ENCODE measurements at places on chromosomes 11 and 22.

GRCh38 chr11:6674862-6675261 is 8.3 kb downstream of the MRPL17 start:
- peaks cover 8% of the 10 kb centered on the region for H3K36me3 ChIP-seq
- no peak for DNase-seq
- H3K4me1 ChIP-seq: peaks cover 45% of the 10 kb centered on the region
- no peak overlapping the region for H3K4me3 ChIP-seq

GRCh38 chr22:24325105-24325757 is 54.6 kb downstream of the SPECC1L start:
- H3K36me3 ChIP-seq: peaks cover 44% of the 10 kb centered on the region
- H3K27ac ChIP-seq: no peak overlapping the region
- peaks cover 22% of the 10 kb centered on the region for H3K4me1 ChIP-seq
- DNase-seq: no peak

GRCh38 chr22:25007444-25008106 is 55.1 kb downstream of the KIAA1671 start:
- no peaks in the 10 kb centered on the region for H3K36me3 ChIP-seq
- no peaks in the 10 kb centered on the region for H3K27me3 ChIP-seq
- no peak for DNase-seq
- H3K27ac ChIP-seq: no peak overlapping the region

GRCh38 chr11:120606211-120607010 is 94.9 kb downstream of the GRIK4 start:
- H3K27ac ChIP-seq: no peak overlapping the region
- no peak for DNase-seq
- H3K36me3 ChIP-seq: no peaks in the 10 kb centered on the region
- H3K4me3 ChIP-seq: no peak overlapping the region
- H3K4me1 ChIP-seq: peaks cover under 1% of the 10 kb centered on the region

- H3K27me3 ChIP-seq: peaks cover 2% of the 10 kb centered on the region
- H3K27ac ChIP-seq: no peak overlapping the region
- H3K4me1 ChIP-seq: no peaks in the 10 kb centered on the region
- no peaks in the 10 kb centered on the region for H3K36me3 ChIP-seq
- no peak overlapping the region for H3K4me3 ChIP-seq
These were observed 321.9 kb downstream of the MIAT start for GRCh38 chr22:26979294-26979693.

GRCh38 chr11:10824888-10825287 is 16.2 kb upstream of the EIF4G2 start:
- no peak overlapping the region for H3K4me3 ChIP-seq
- H3K36me3 ChIP-seq: no peaks in the 10 kb centered on the region
- no peaks in the 10 kb centered on the region for H3K27me3 ChIP-seq
- H3K27ac ChIP-seq: no peak overlapping the region

DNA sequence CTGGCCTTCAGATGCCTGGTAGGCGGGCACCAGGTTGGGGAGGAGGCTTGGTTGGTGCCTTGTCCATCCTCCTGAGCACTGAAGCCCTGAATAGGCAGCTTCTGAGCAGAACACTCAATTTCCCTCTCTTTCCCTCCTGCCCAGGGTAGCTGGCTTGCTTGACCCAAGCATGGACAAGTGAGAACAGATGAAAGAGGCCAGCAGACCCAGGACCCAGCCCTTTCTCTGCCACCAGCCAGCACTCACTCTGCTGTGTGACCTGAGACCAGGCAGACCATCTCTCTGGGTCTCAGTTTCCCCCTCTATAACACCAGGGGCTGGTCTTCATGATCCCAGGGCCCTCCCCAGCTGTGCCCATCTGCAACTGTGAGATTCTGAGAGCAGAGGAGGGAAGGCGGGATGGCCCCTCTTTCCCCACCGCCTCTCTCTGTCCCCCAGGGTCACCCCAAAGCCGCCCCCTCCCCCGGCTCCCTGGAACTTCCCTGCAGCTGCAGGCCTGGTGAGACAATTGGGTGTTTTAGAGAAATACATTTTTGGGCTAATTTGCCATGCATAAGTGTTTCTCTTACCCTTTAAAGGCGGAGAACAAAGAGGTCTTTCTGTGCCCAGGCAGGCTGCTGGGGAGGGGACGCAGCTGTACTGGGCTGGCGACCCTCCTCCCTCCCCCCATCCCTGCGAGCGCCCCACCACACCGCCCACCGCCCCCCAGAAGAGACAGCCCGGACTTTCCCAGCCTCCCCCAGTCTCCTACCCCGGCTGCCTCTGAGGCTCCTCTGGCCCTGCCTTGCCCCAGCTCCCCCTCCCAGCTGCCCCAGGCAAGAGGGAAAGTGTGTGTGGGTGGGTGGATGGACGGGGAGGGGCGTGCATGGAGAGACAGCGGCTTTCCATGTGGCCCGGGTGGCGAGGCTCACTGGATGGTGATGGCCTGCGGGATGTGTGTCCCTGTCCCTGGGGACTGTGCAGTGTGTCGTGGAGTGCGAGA is 30.8 kb upstream of the PICK1 start:
- H3K27me3 ChIP-seq: no peaks in the 10 kb centered on the region
- no peaks in the 10 kb centered on the region for H3K36me3 ChIP-seq
- no peaks in the 10 kb centered on the region for H3K4me1 ChIP-seq
- no peak overlapping the region for H3K4me3 ChIP-seq
- no peak for DNase-seq

DNA sequence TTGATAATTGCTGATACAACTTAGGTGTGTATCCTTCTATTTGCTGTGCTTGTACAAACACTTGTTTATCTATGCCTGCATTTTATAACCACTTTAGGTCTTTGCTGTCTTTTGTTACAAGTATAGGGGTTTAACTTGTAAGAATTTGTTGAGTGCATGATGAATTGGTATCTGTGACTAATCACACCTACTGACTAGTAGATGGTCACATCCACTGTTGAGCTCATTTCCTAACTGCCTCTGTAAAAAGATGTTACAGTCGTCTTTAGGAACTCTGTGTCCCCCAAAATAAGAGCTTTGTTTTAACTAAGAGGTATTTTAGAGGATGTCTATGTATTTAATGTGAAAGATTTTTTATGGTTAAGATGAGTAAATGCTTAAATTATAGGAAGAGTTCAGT is 60.5 kb downstream of the HIPK3 start:
- peaks cover 3% of the 10 kb centered on the region for H3K36me3 ChIP-seq
- no peak overlapping the region for H3K4me3 ChIP-seq
- no peaks in the 10 kb centered on the region for H3K27me3 ChIP-seq
- no peak overlapping the region for H3K27ac ChIP-seq
- peaks cover 15% of the 10 kb centered on the region for H3K4me1 ChIP-seq
- DNase-seq: no peak

- H3K36me3 ChIP-seq: no peaks in the 10 kb centered on the region
- peaks cover 14% of the 10 kb centered on the region for H3K4me1 ChIP-seq
- H3K27ac ChIP-seq: peak overlapping the region; percentile 35
- H3K27me3 ChIP-seq: peaks cover 30% of the 10 kb centered on the region
- peak; percentile 82 for DNase-seq
- H3K4me3 ChIP-seq: peak overlapping the region; percentile 89
These were observed 102.7 kb downstream of the BRD1 start for GRCh38 chr22:49724893-49725489.

- H3K4me1 ChIP-seq: no peaks in the 10 kb centered on the region
- no peaks in the 10 kb centered on the region for H3K36me3 ChIP-seq
- DNase-seq: no peak
- H3K4me3 ChIP-seq: no peak overlapping the region
- H3K27me3 ChIP-seq: no peaks in the 10 kb centered on the region
These were observed 16.7 kb upstream of the PARVG start for GRCh38 chr22:44164031-44164430.

- H3K27me3 ChIP-seq: no peaks in the 10 kb centered on the region
- no peak for DNase-seq
- no peaks in the 10 kb centered on the region for H3K36me3 ChIP-seq
- H3K27ac ChIP-seq: no peak overlapping the region
- H3K4me1 ChIP-seq: no peaks in the 10 kb centered on the region
- no peak overlapping the region for H3K4me3 ChIP-seq
These were observed 29.9 kb downstream of the GUCY1A2 start for GRCh38 chr11:106988151-106989077.

DNA sequence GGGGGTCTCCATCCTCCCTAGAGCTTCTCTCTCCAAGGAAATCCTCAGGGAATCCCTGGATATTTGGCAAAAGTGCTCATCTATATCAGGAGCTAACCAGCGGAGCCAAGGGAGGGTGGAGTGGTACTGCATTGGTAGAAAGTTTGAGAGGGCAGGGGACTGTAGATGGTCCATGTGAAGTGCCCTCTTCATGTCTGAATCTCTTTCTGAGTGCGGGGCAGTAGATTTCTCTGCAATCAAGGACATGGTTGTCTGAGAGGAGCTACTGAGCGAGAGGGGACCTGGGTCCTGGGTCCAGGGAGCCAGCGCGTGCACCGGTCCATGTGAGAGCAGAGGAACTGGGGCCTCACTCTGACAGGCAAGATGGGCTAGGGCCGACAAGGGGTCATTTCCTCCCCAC is 701 bp downstream of the DIXDC1 start:
- peaks cover 2% of the 10 kb centered on the region for H3K27me3 ChIP-seq
- peaks cover 83% of the 10 kb centered on the region for H3K4me1 ChIP-seq
- H3K27ac ChIP-seq: peak overlapping the region; percentile 100
- peaks cover 8% of the 10 kb centered on the region for H3K36me3 ChIP-seq
- peak overlapping the region; percentile 81 for H3K4me3 ChIP-seq
- no peak for DNase-seq

DNA sequence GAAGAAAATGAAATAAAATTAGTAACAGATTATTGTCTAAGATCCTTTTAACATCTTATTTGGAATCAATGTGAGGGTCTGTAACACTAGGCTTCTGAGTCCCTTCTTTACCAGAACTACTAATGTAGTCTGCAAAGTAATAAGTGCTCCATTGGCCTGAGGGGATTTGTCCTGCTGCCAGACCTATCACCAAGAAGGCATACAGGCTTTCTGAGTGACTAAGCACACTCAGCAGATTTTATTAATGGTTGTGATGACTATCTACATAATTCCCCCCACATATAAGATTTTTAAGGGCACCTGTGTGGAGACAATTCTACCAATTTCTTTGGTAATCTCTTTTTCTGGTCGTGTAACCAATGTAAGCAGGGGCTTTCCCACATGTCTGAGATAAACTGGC is 365.0 kb upstream of the FAT3 start:
- no peaks in the 10 kb centered on the region for H3K36me3 ChIP-seq
- no peaks in the 10 kb centered on the region for H3K4me1 ChIP-seq
- DNase-seq: no peak
- H3K27ac ChIP-seq: no peak overlapping the region

DNA sequence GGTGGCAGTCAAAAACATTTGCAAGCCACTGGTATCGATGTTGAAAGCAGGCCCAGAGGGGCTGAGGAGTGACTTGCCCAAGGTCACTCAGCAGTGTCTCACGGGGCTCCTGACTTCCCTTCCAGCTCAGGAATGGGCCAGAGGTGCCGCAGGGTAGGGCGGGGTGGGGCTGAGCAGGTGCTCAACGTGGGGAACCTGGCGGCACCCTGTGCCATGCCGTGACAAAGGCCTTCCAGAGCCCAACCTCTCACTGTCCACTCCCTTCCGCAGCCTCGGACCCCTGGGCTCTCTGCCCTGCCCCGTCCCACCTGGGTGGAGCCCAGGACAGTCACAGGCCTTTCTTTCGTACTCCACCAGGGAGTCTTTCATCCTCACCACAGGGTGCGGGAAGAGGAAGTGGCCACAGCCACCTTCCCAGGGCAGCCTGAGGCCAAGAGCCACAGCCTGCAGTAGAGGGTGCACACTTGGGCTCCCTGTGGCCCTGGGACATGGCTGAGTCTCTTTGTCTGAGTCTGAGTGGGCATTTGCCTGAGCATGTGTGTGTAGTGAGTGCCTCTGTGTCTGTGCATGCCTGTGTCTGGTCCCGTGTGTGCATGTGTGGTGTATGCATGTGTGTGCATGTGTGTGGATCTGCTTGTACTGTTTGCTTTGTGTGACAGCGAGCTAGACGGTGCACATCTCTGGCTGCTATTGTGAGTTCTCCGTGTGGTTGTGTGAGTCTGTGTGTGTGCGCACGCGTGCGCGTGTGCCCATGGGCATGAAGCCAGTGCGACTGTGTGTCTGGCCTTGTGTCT is 6.0 kb upstream of the LIF start:
- no peaks in the 10 kb centered on the region for H3K36me3 ChIP-seq
- no peaks in the 10 kb centered on the region for H3K27me3 ChIP-seq
- peaks cover 48% of the 10 kb centered on the region for H3K4me1 ChIP-seq
- H3K27ac ChIP-seq: peak overlapping the region; percentile 59
- no peak overlapping the region for H3K4me3 ChIP-seq
- DNase-seq: no peak

- H3K27me3 ChIP-seq: no peaks in the 10 kb centered on the region
- no peaks in the 10 kb centered on the region for H3K4me1 ChIP-seq
- H3K36me3 ChIP-seq: no peaks in the 10 kb centered on the region
- no peak for DNase-seq
These were observed 19.8 kb downstream of the ZBED5 start for GRCh38 chr11:10838083-10838482.

- H3K27me3 ChIP-seq: no peaks in the 10 kb centered on the region
- no peak overlapping the region for H3K27ac ChIP-seq
- DNase-seq: no peak
- H3K4me1 ChIP-seq: peaks cover 3% of the 10 kb centered on the region
- H3K4me3 ChIP-seq: no peak overlapping the region
These were observed 30.2 kb upstream of the B3GNT6 start for GRCh38 chr11:77003963-77004362.

GRCh38 chr11:130448416-130449309 is at the start of gene ADAMTS15:
TSS of gene ADAMTS15 (plus strand) at chr11:130448645. CDS start at chr11:130448974, 329 bp downstream.
- H3K36me3 ChIP-seq: no peaks in the 10 kb centered on the region
- peaks cover 41% of the 10 kb centered on the region for H3K27me3 ChIP-seq
- H3K27ac ChIP-seq: no peak within 1 kb of the TSS
- H3K4me3 ChIP-seq: peak within 1 kb of the TSS; percentile 49
- peaks cover 7% of the 10 kb centered on the region for H3K4me1 ChIP-seq

GRCh38 chr11:77698896-77699295 is 61.3 kb upstream of the CLNS1A start:
- no peak for DNase-seq
- no peaks in the 10 kb centered on the region for H3K27me3 ChIP-seq
- H3K4me3 ChIP-seq: no peak overlapping the region
- peaks cover 32% of the 10 kb centered on the region for H3K36me3 ChIP-seq
- H3K4me1 ChIP-seq: peaks cover 2% of the 10 kb centered on the region
- no peak overlapping the region for H3K27ac ChIP-seq

DNA sequence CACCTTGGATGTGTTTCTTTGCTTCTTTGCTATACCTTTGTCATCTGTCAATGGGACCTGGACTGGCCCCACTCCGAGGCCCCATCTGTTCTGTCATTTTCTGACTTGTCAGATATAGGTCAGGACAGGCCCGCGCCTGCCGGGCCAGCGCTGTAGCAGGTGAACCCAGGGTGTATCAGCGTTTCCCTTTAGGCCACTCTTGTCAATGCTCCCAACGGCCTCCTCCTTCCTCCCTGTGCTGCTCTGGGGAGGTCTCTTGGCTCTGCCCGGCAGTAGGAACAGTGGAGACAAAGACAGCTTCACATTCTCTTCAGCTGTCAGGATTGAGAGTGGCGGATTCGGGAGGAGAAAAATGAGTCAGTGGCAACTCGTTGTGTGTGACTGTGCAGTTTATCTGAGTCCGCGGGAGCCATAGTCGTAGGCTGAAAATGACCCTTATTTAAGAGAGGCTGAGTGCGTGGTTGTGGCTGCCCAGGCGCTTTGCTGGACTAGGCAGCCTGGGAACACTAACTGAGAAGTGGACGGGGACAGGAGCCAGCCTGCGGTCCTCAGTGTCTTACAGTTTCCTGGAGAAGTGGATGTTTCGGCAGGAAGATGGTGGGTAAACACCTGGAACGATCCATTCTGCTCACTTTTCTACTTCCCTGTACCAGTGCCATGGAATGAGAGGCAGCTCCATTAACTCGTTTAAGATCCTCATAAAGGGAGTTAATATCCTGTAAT is 102.3 kb downstream of the PRR5L start:
- peaks cover 20% of the 10 kb centered on the region for H3K36me3 ChIP-seq
- DNase-seq: no peak
- no peak overlapping the region for H3K4me3 ChIP-seq
- H3K4me1 ChIP-seq: peaks cover 49% of the 10 kb centered on the region
- no peak overlapping the region for H3K27ac ChIP-seq
